ENCODE measurements at places on chromosomes 5 and 9.
A peak's percentile ranks its signal among the peaks of the same experiment; 100 is the strongest.

GRCh38 chr9:34591917-34592866 lies 2.7 kb upstream of the CNTFR start:
- no peak for DNase-seq

DNA sequence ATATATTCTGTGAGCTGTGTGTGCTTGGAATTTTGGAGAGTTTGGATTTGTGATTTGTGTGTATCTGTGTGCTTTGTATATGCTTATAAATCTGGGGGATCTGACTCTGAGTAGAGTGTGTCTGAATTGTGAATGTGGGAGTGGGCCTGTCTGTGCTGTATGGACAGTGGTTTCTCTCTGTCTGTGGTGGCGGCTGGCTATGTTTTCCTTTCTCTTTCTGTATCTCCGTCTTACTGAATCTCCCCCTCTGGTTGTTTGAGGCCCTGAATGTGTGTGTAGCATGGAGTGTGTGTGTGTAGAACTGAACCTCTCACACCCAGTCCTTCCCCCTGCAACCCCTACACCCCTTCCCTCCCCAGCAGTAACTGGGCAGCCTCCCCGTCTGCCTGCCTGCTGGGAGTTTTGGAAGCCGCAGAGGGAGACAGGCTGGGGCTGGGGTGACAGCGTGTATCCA lies 4.7 kb downstream of the CXXC5 start:
- no peak for DNase-seq

GRCh38 chr5:116231288-116231687 lies 146.5 kb downstream of the COMMD10 start:
- no peak for DNase-seq

GRCh38 chr9:114382699-114383520 lies 4.9 kb downstream of the AKNA start:
- no peak for DNase-seq

GRCh38 chr5:32326216-32326772 lies 13.6 kb upstream of the MTMR12 start:
- DNase-seq = no peak

GRCh38 chr9:134278286-134278685 lies 48.0 kb upstream of the RXRA start:
- DNase-seq = no peak

GRCh38 chr5:129717751-129718310 lies 30.1 kb upstream of the MINAR2 start:
- DNase-seq = no peak

- peak; percentile 52 for DNase-seq
These were observed 33.4 kb downstream of the SYK start for GRCh38 chr9:90834828-90835595.

GRCh38 chr9:35698231-35698630 lies 8.5 kb upstream of the TPM2 start:
- no peak for DNase-seq

DNA sequence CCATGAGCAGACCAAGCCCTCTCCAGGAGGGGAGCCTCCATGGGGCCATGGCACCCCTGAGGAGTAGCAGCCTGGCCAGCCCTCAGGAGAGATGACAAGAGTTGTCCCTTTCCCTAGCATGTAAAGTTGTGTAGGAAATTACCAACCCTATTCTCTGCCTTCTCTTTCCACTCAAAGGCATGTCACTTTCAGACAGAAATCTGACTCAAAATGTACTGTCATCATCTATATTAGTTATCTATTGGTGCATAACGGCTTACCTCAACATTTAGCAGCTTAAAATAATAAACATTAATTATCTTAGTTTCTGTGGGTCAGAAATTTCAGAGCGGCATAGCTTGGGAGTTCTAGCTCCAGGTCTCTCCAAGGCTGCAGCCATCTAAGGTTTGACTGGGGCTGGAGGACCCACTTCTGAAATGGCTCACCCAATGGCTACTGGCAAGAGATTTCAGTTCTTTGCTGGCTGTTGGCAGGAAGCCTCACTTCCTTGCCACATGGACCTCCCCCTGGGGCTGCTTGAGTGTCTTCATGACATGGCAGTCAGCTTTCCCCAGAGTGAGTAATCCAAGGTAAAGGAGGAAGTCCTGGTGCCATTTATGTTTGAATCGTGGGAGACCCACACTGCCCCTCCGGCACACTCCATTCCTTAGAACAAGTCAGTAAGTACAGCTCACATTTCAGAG lies 632.3 kb downstream of the CCDC171 start:
- DNase-seq = no peak

DNA sequence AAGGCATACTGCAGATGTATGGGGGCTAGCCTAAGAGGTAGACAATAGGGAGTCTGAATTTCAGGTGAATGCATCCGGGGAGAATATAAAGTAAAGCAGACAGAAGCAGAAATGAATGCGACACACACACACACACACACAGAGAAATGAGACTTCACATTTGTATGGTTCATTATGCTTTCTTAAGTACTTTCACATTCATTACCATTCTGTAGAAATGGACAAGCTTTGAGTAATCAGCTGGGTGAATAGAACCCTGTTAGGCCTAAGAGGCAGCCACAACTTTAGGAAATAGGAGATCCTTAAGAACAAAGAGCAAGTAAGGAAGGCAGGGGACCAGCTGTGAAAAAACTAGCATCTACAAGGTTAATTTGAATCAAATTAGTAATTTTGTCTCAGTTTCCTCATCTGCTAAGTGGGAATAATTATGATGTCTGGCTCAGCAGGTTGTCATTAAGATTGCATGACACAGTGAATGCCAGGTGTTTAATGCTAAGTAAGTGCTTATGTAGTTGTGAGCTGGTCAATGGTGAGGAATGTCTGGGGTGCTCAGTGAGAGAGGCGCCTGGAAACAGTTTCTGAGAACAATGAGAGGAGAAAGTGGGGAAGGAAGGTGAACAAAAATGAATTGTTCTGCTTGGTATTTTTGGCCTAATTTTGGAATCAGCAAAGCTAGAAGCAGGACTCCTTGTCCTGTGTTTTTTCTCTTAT lies 265.8 kb upstream of the CLINT1 start:
- DNase-seq = no peak

DNA sequence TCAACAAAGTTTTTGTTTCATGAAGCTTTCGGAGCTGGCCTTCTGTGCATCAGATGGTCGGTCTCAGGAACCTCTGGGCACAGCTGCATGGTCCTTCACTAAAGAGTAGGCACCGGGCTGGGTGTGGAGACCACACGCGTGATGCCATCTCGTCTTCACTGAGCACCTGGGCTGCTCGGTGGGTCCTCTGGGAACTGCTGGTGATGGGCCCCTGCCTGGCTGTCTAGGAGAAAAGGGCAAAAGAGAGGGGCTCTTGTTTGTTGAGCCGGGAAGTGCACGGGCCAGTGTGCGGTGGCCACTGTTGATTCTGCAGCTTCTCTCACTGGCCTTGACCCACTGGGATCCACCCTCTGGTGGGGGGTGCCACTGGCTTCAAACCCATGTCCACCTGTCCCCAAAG lies 46.0 kb downstream of the COL5A1 start:
- DNase-seq = no peak

DNA sequence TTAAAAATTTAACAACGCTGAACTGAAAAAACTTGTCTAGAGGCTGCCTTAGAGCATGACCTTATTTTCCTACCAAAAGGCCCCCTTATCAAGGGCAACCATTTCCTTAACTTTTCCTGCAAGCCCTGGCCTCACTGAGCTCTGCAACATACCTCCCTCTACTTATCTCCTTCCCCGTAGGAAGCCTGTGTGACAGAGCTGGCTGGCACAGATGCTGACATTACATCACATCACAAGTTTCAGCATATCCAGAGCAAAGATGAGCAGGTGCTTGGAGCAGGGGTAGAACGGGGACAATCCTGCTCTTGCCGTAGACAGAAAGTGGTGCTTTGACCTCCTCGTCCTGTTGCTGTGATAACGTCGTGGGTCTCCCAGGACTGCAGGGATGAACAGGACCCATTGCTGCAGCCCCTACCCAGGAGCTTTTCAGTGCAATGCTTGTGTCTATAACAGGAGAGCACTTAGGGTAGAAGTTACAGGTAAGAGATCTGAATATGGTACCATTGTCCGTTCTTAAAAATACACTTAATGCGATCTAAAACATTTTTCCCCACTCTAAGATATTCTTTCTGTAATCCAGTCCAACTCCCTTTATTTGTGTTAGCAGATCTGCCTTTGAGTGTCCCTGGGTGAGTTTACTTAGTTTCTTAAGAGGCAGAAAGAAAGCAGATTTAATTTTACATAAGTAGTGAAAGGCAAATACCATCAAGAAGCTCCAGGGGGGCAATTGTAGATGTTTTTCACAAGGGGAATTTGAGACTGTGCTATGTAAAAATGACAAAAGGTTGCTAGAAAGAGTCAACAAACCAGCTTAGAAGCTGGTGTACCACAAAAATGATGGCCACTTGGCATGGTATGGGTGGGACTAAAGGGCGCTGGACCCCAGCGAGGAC lies 101.9 kb upstream of the EFNA5 start:
- peak; percentile 20 for DNase-seq

DNA sequence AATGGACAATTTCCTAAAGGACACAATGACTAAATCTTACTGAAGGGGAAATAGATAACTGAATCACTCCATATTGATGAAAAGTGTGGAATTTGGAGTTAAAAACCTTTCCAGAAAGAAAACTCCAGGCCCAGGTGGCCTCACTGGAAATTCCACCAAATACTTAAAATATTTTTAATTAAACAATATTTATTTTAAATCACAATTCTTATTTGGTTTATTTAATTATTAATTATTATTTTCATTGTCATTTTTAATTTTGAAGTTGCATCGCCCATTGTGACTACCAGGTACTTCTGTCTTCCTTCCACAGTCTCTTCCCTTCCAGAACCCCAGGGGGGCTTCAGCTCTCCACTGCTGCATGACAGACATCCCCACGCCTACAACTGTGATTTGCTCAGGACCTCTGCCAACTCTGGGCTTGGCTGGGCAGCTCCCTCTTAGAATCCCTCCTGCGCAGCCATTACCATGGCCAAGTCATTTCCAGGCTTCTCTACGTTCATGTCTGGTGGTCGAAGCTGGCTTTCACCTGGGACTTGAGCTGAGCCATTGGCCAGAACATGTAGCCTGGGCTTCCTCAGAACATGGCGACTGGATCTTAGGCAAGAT lies 16.4 kb upstream of the GADD45G start:
- no peak for DNase-seq

GRCh38 chr5:40410231-40410861 lies 269.4 kb upstream of the PTGER4 start:
- no peak for DNase-seq

DNA sequence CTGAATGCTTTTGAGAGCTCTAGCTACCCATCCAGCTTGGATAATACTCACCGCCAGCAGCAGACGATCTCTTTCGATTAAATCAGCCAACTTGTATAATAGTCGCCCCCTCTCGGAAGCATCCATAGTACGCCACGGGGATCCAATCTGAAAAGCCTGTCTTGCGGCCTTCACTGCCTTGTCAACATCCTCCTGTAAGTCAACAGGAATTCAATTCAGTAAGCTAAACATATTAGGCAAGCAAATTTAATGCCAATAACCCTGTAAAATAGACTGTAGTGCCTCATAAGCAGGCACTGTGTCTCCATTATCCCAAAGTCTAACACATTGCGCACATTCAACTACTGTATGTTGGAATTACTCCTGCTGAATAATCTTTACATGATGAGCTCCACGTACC lies 22.0 kb downstream of the ALDH1A1 start:
- no peak for DNase-seq

- no peak for DNase-seq
These were observed 159.6 kb upstream of the TBCA start for GRCh38 chr5:77935506-77936364.

DNA sequence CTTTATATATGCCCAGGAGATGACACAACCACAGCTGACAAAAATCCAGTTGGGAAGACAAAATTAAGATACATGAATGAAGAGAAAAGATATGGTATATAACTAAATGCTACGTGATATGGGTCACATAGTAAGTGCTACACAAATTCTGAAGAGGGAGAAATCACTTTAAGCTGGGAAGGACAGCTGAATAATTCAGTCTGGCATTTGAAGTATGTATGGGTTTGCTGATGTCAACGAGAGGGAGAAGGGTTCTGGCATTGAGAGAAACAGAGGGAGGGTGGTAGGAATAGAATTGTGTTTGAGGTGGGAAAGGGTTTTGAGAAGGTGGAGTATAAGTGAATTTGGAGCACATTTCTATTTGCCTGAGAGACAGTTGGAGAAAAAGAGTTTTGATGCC lies 6.7 kb upstream of the SLIT3 start:
- no peak for DNase-seq

GRCh38 chr5:168443533-168443932 lies 42.7 kb upstream of the RARS1 start:
- DNase-seq = no peak

DNA sequence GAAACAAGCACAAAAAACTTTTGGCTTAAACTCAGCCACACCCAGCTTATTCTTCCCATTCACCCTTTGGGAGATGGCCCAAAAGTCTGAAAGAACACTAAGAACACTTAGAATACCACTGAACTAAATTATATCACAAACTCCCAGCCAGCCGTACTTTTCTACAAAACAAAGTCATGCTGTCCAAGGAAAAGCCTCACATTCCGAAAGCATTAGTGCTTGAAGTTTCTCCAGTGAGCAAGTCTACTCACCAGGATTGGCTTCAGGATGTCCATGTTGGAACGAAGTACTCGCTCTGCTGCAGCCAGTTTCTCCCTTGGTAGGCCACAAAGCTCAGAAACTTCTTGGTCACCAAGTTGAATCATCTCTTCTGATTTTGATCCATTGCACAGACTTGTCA lies 69.7 kb downstream of the ABCA1 start:
- DNase-seq = no peak

- DNase-seq = no peak
These were observed 260.8 kb downstream of the AUH start for GRCh38 chr9:91100878-91101450.

- DNase-seq = no peak
These were observed 4.4 kb upstream of the BHMT start for GRCh38 chr5:79107020-79107796.

- no peak for DNase-seq
These were observed 4.6 kb upstream of the SMIM32 start for GRCh38 chr5:136197462-136198142.

- no peak for DNase-seq
These were observed 21.8 kb downstream of the ZBED3 start for GRCh38 chr5:77065256-77065655.

DNA sequence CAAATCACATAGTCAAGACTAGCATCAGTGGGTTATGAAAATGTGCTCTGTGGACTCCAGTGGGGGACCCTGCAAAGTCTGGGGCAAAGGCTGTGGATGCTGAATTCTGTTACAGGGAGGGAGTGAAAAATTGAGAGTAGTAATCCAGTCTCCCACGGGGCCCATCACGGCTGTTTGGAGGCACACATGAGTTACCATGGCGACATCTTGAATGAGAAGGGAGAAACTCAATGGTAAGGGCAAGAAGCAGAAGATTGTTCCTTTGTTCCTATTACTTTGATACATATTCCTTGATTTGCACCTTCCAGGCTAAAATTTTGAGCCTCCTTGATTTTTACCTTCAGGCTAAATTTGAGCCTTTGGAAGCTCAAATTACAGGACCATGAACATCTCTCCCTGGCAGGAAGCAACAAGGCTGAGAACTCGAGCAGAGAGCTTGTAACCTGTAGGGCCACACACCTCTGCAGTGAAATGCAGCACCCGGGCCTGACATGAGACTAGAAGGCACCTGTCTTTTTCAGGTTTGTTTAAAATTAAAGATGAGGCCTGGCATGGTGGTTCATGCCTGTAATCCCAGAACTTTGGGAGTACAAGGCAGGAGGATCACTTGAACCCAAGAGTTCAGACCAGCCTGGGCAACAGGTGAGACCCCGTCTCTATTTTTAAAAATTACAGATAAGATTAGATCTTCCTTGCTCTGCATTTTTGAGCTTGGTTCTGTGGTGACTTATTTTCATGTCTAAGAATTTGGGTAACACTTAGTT lies 31.0 kb upstream of the ZFR start:
- DNase-seq = peak; percentile 71

- DNase-seq = no peak
These were observed 15.0 kb downstream of the TRIM32 start for GRCh38 chr9:116701940-116702642.
